ENCODE measurements at places on chromosomes 6 and 20.

DNA sequence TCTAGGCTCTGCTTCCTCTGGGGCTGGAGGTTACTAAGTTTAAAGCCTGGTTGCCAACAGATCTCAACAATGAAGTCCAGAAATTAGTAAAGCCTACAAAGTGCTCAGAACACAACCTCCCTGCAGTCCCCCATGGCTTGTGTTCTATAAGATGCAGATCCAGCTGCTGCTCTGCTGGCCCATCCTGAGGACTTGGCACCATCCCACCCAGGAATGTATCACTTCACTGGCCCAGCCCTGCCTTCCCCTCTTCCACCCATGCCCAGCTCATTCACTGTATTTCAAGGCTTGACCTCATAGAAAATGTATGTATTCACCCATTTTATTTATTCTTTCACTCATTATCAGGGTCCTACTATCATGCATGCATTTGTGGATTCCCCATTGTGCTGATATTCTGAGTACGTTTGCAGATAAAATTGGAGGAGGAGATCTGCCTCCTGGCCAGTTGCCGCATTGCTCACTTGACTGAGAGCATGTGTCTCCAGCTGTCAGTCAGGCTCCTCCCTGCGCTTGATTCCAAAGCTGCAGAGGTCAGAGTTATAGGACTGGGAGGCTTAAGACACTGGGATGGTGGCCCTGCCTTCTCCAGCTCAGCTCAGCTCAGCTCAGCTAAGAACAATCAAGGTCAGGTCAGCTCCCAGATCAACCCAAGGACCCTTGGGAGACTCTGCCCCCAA lies 104.8 kb downstream of the MAFB start:
- DNase-seq = no peak

DNA sequence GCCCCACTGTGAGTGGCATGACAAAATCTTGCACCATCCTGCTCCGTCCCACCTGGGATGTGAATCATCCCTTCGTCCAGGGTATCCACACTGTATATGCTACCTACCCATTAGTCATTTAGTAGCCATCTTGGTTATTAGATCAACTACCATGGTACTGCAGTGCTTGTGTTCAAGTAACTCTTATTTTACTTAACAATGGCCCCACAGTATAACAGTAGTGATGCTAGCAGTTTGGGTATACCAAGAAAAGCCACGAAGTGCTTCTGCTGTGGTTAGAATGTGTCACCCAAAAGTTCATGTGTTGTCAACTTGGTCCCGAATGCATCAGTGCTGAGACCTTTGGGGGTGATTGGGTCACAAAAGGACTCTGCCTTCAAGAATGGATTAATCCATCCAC lies 11.7 kb downstream of the OSER1 start:
- DNase-seq = no peak

DNA sequence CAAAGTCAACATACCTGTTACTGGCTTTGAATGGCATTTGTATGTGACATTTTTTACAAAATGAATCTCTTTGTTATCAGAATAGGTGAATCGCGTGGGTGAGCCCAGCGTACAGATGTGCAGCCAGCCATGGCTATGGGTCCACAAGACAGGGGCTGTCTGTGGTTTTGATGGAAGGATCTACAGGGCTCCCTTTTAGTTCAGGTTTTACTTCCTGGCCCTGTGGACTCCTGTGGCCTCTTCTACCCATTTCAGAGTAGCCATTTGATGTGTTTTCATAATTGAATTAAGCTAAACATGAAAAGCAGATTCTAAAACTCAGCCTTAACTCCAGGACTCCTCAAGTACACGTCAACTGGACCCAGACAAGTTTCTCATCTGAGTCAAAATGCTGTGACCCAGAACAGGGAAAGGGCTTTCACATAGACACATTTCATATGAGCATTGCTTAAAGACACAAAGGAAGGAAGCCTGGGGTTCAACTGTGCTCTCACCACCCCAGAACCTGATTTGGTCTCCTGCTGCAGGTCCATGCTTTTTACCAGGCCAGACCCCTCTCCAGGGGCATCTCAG lies 105.3 kb upstream of the NAA20 start:
- no peak for DNase-seq

- DNase-seq = no peak
These were observed 9.7 kb downstream of the ATG5 start for GRCh38 chr6:106315765-106316374.

- no peak for DNase-seq
These were observed 65.9 kb downstream of the CEBPB start for GRCh38 chr20:50256577-50256976.

DNA sequence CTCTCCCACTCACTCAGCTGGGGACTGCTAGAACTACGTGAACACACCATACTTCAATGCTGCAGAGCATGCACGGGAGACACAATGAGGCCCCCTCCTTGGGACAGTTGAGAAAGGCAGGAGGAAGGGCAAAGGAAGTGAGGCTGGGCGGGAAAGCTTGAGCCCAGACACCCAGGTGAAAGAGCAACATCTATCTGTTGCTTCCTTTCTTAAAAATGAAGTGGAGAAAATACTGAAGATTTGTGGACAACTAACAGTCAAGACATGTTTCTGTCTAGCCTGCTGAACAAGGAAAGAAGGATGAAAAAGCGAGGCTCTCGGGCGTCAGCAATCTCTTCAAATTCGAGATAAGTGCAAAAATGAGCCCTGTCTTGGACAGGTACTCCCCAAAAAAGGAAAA lies 3.0 kb upstream of the NNAT start:
- DNase-seq = no peak

GRCh38 chr6:90021711-90022110 lies 127.4 kb downstream of the GJA10 start:
- no peak for DNase-seq

DNA sequence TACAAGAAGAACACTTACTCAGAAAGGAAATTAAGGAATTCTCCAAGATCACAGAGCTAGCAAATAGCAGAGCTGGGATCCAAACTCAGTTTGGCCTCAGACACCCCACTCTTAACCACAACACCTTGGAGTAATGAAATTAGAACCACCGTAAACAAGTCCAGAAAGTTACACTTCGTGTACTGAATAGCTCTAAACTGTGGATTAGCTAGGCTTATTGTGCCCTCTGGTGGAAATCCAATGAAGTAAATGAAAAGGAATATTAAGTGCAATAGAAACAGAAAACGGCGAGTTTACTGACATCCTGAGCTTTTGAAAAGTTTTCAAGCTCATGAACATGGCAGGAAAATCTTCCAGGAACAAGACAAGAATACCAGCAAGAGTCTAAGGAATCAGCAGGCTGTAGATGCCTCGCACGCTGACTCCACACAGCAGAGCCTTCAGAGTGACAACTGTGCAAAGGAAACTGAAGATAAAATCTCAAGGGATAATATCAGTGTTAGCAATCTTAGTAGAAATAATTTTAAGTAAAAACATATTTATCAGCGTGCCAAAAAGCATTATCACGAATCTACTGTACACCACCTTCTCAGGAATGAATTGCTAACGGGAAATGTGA lies 34.6 kb downstream of the FBXO5 start:
- no peak for DNase-seq

DNA sequence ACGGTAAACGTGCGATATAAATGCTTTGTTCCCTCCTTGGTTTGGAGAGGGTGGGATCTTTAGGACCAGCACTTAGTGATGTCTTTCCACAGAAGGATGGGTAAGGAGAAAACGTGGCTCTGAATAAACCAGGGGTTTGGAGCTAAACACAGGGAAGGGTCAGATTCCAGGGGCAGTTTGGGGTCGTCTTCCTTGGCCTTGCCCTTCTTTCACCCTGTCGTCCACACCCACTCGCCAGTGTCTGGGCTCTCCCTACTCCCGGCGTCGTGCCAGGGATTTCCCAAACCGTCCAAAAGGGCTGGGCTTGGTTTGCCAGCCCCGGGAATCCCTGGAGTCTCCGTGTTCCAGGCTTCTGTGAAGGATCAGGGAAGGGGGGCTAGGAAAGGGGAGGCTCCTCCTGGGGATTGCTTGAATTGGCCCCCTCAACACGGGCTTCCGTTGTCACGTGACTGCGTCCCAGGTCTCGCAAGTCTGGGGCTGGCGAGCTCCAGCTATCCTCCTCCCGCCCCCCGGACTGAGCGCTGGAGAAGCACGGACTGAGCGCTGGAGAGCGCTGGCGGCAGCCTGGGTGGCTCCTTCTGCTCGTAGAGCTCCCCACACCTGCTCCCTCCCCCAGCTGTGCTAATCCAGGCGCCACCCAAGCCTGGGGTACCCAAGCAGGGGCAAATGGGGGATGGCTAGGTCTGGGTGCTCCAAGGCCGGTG lies 9.4 kb upstream of the ARMC12 start:
- DNase-seq = no peak

GRCh38 chr20:52749938-52750337 lies 222.2 kb upstream of the TSHZ2 start:
- no peak for DNase-seq

- DNase-seq = no peak
These were observed 103.4 kb upstream of the RALGAPA2 start for GRCh38 chr20:20815711-20816455.

DNA sequence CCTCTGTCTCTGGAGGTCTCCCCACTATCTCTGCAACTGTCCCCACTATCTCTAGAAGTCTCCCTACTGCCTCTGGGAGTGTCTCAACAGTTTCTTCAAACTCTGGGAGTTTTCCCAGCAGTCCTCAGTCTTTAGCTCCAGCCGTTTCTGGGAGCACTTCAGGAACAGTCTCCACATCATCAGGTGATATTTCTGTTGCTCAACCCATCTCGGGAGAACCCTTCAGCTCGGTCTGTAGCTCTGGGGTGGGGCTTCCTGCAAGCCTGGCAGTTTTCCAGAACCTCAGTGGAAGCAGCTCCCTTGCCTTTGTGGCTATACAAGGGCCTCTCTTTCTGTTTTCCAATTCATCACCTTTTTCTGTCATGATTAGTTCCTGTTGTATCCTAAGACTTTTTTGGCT lies 3.0 kb upstream of the SFTA2 start:
- no peak for DNase-seq

- no peak for DNase-seq
These were observed 230.7 kb upstream of the BTBD3 start for GRCh38 chr20:11686820-11687543.

DNA sequence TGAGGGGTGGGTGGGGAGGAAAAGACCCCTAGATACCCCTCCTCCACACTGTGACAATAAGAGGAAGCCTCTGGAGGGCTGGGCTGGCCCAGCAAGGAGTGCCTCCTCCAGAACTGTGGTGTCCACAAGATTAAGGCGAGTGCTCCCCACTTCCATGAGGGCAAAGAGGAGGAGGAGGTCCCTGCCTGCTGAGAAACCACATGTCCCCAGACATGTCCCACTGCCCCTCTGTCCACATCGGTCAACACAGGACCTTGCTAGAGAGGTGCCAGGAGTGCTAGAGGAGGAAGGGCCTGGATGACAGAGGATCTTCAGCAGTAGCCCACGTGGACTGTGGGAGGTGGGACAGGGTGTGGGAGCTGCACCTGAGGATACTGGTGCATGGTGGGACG lies 3.1 kb downstream of the RAET1G start:
- DNase-seq = no peak

- DNase-seq = no peak
These were observed 14.1 kb upstream of the SLC22A2 start for GRCh38 chr6:160272707-160273106.

DNA sequence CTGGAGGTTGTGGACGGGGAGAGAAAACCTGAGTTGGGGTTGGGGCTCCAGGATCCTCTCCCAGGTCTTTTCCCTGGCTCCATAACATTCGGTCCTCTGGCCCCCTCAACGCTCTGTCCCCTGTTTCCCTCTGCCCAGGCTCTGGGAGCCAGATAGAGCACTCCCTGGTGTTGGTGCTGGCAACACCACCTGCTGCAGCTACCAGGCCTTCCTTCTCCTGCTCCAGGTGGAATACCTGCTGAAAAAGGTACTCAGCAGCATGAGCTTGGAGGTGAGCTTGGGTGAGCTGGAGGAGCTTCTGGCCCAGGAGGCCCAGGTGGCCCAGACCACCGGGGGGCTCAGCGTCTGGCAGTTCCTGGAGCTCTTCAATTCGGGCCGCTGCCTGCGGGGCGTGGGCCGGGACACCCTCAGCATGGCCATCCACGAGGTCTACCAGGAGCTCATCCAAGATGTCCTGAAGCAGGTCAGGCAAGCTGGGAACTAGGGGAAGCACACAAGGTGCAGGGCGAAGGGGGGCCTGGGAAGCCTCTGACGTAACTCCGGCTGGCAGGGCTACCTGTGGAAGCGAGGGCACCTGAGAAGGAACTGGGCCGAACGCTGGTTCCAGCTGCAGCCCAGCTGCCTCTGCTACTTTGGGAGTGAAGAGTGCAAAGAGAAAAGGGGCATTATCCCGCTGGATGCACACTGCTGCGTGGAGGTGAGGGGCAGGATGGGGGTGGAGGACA lies 14.6 kb downstream of the DEF6 start:
- no peak for DNase-seq

GRCh38 chr6:151058021-151058733 lies 181.6 kb upstream of the AKAP12 start:
- no peak for DNase-seq

DNA sequence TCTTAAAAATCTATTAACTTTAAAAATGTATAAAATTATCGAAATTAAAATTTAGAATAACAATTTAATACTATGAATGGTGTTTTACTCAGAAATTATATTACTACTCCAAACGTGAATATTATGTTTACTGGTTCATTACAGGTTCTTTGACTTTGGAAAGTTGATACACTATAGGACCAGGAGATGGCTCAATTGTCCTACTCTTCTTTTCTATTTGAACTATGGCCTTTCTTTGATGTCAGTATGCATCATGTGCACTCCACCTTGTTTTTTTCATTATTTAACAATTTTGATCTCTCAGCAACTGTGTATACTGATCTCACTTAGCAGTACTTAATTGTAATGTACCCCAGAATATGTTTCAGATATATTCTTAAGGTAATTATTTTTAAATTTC lies 391.5 kb upstream of the MANEA start:
- DNase-seq = no peak

DNA sequence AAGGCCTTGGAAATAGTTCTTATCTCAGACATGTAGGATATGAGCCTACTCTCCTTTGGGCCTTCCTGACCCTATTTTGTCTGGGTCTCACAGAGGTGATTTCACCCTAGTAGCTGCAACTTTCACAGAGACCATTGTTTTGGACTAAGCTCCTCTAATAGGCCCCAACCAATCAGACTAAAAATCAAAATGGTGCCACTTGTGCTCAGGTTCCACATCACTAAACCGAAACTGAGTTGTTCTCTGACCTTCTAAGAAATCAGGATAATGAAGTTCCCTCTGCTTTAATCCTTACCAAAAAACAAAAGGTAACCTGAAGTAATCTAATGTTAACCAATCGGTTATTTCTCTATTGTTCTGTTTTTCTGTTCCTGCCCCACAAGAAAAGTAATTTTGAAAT lies 143.6 kb downstream of the CD24 start:
- DNase-seq = no peak

- DNase-seq = no peak
These were observed 227.6 kb downstream of the ALDH8A1 start for GRCh38 chr6:134722200-134722870.

GRCh38 chr6:15264902-15265761 lies 19.3 kb downstream of the JARID2 start:
- no peak for DNase-seq

DNA sequence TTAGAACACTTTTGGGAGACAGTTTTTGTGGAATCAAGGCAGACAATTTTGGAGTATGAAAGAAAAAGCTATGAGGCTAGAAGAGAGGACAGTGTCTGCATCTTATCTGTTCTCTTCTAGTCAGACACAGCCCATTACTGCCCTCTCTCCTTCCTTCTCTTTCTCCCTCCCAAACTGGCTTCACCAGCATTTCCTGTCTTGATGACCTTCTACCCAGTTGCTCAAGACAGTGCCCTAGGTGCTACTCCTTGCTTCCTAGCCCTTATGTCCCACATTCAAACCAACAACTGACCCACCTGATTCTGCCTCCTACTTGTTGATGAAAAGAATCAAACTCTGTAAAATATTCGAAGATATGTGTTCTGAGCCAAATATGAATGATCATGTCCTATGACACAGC lies 116.4 kb upstream of the RIPOR2 start:
- DNase-seq = no peak

GRCh38 chr6:11542863-11543262 lies 5.3 kb downstream of the TMEM170B start:
- DNase-seq = no peak
